ENCODE measurements at places on chromosomes 4 and X.

- H3K36me3 ChIP-seq: no peaks in the 10 kb centered on the region
- no peak overlapping the region for H3K4me3 ChIP-seq
- peaks cover 15% of the 10 kb centered on the region for H3K27me3 ChIP-seq
- no peaks in the 10 kb centered on the region for H3K4me1 ChIP-seq
- H3K27ac ChIP-seq: no peak overlapping the region
Observed at GRCh38 chr4:154039435-154040343, 250.8 kb upstream of the SFRP2 start.

- H3K36me3 ChIP-seq: peaks cover 34% of the 10 kb centered on the region
- H3K4me3 ChIP-seq: no peak overlapping the region
- peaks cover 12% of the 10 kb centered on the region for H3K4me1 ChIP-seq
- peak overlapping the region; percentile 9 for H3K27ac ChIP-seq
Observed at GRCh38 chr4:153553155-153553818, 87.1 kb downstream of the TMEM131L start.

DNA sequence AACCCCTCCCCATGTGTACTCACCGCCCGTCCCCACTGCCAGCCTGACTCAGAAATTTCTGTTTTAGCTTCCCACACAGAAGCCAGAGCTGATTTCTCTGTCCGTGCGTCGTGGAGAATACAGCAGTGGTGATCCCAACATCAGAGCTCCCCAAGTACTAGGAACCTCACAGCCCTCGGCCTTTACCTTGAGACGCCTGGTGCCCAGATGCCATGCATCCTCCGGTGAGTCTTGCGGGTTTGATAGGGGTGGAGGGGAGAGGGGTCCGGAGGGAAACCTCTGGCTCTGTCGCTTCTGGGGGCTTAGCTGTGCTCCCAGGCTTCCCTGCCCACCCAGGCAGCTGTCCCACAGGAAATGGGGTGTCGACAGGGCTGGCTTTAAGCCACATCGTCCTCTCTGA, 2.1 kb downstream of the LOC101059915 start:
- H3K4me1 ChIP-seq: peaks cover 10% of the 10 kb centered on the region
- H3K27ac ChIP-seq: no peak overlapping the region
- no peak overlapping the region for H3K4me3 ChIP-seq

DNA sequence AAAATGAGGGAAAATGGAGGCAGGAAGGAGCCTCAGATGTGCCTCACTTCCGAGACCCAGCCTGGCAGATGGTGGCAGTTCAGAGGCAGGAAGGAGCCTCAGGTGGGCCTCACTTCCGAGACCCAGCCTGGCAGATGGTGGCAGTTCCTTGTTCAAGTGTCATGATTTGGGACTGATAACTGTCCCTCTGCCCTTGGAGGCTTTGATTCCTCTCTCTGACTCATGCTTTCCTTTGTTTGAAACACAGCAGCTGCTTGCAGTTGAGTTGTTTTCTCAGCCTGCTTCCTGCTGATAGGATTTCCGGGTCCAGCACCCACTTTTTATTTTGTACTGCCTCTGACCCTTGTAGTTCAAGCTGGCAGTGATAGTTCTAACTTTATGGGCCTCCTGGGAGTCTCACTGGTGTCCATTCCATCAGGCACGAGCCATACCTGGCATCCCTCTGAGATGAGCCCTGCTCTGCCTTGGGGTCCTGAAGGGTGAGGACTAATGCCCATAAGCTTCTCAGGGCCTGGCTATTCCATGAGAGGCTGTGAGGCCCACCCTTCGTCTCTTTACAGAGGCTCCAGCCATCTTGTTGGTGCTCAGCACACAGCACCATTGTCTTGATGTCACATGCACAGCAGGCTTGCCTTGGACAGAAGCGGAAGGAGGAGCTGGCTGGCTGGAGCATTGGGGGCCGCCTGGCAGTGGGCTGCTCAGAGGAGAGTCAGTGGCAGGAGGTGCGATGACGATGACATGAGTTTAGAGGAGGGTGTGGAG, 13.0 kb downstream of the RGS12 start:
- DNase-seq: no peak
- no peaks in the 10 kb centered on the region for H3K27me3 ChIP-seq
- H3K36me3 ChIP-seq: peaks cover 3% of the 10 kb centered on the region
- H3K4me1 ChIP-seq: peaks cover 41% of the 10 kb centered on the region
- no peak overlapping the region for H3K27ac ChIP-seq

DNA sequence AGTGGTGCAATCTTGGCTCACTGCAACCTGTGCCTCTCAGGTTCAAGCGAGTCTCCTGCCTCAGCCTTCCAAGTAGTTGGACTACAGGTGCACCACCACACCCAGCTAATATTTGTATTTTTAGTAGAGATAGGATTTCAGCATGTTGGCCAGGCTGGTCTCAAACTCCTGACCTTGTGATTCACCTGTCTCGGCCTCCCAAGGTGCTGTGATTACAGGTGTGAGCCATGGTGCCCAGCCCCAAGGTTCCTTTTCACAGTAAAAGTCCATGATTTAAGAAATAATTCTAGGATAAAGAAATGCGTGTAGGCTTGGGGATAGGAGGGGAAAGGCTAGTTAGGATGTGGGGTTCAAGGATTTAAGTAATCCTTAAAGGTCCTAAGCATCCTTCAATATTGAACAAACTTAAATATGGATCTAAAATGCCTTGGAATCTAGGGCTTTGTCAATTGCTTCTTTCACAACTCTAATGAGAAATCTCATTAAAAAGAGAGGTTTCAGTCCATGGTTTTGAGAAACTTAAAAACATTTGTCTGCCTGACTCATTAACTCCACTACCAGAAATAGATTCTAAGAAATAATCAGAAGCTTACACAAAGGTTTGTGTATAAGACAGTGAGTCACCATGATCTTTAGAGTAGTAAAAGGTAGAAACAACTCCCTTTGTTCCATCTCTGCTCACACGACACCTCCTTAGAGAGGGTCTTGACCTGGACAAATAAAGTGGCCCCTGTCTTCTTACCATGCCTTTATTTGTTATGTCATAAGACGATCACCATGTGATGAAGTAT, 203.2 kb downstream of the PTTG2 start:
- H3K36me3 ChIP-seq: peaks cover 3% of the 10 kb centered on the region
- H3K27me3 ChIP-seq: no peaks in the 10 kb centered on the region
- H3K4me3 ChIP-seq: no peak overlapping the region

- no peak overlapping the region for H3K4me3 ChIP-seq
- H3K4me1 ChIP-seq: no peaks in the 10 kb centered on the region
- H3K27me3 ChIP-seq: no peaks in the 10 kb centered on the region
- H3K36me3 ChIP-seq: no peaks in the 10 kb centered on the region
- no peak for DNase-seq
Observed at GRCh38 chr4:176886135-176886534, 93.4 kb upstream of the VEGFC start.

- H3K27ac ChIP-seq: no peak overlapping the region
- H3K27me3 ChIP-seq: peaks cover 6% of the 10 kb centered on the region
- no peak overlapping the region for H3K4me3 ChIP-seq
- peak; percentile 14 for DNase-seq
Observed at GRCh38 chr4:37389967-37390580, 145.5 kb downstream of the NWD2 start.

GRCh38 chr4:38846015-38846414, 10.6 kb downstream of the TLR6 start:
- no peak for DNase-seq
- H3K36me3 ChIP-seq: peaks cover 6% of the 10 kb centered on the region
- H3K4me3 ChIP-seq: no peak overlapping the region
- no peaks in the 10 kb centered on the region for H3K27me3 ChIP-seq
- no peaks in the 10 kb centered on the region for H3K4me1 ChIP-seq

DNA sequence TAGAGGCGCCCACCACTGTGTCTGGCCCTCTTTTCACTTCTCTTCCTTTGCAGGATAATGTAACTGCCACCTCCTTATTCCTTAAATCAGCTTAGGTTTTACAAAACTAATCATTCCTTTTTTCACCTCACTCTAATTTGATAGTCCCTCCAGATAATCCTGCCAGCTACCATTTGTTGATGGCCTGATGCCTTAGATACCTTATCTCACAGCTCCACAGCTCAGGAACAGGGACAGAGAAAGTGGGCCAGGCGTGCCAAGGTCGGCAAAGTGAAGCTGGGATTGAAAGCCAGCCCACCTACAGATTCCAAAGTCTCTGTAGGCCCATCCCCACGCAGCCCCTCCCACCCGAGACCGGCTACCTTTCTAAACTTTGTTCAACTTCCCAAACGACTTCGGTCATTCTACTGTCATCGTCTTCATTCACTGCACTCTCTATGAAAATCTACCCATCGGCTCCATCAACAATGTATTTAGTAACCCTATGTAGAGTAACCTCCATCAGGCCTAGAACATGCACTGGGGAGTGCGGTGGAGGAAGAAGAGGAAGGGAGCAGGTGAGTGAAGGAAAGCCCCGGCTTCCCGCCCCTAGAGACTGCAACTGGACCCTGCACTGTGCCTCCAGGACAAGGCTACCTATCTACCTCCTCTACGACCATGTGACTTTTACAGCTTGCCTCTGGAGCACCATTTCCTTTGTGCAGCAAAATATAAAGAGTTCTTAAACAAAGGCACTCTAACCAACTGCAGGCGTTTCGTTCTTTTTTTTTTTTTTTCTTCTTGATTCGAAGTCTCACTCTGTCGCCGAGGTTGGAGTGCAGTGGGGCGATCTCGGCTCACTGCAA, 1.5 kb downstream of the CASP6 start:
- peaks cover 12% of the 10 kb centered on the region for H3K36me3 ChIP-seq
- H3K4me3 ChIP-seq: peak overlapping the region; percentile 97
- H3K27ac ChIP-seq: peak overlapping the region; percentile 91
- peaks cover 26% of the 10 kb centered on the region for H3K4me1 ChIP-seq
- no peak for DNase-seq
- no peaks in the 10 kb centered on the region for H3K27me3 ChIP-seq

DNA sequence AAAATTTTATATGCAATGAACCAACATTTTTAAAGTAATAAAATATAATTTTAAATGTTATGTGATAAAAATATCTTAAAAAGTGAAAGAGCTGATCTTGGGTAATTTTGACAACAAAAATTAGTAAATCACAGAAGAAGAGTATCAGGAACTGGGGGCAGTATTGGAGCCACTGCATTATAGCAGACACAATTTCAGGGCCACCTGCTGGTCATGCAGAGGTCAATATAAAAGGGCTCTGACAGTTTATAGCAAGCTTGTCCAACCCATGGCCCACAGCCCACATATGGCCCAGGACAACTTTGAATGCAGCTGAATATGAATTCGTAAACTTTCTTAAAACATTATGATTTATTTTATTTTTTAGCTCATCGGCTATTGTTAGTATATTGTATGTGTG, 13.0 kb upstream of the LEF1 start:
- peaks cover 21% of the 10 kb centered on the region for H3K27me3 ChIP-seq
- H3K4me1 ChIP-seq: no peaks in the 10 kb centered on the region
- DNase-seq: no peak
- H3K27ac ChIP-seq: no peak overlapping the region
- H3K36me3 ChIP-seq: no peaks in the 10 kb centered on the region

- H3K36me3 ChIP-seq: no peaks in the 10 kb centered on the region
- H3K27me3 ChIP-seq: no peaks in the 10 kb centered on the region
Observed at GRCh38 chr4:23504083-23504482, 385.8 kb downstream of the PPARGC1A start.

- H3K27me3 ChIP-seq: no peaks in the 10 kb centered on the region
- H3K36me3 ChIP-seq: no peaks in the 10 kb centered on the region
Observed at GRCh38 chrX:139766545-139766983, 58.6 kb upstream of the MCF2 start.

GRCh38 chrX:97907791-97908190, 1024.1 kb downstream of the RPA4 start:
- H3K27ac ChIP-seq: no peak overlapping the region
- no peaks in the 10 kb centered on the region for H3K36me3 ChIP-seq
- no peaks in the 10 kb centered on the region for H3K4me1 ChIP-seq
- no peaks in the 10 kb centered on the region for H3K27me3 ChIP-seq
- DNase-seq: no peak

DNA sequence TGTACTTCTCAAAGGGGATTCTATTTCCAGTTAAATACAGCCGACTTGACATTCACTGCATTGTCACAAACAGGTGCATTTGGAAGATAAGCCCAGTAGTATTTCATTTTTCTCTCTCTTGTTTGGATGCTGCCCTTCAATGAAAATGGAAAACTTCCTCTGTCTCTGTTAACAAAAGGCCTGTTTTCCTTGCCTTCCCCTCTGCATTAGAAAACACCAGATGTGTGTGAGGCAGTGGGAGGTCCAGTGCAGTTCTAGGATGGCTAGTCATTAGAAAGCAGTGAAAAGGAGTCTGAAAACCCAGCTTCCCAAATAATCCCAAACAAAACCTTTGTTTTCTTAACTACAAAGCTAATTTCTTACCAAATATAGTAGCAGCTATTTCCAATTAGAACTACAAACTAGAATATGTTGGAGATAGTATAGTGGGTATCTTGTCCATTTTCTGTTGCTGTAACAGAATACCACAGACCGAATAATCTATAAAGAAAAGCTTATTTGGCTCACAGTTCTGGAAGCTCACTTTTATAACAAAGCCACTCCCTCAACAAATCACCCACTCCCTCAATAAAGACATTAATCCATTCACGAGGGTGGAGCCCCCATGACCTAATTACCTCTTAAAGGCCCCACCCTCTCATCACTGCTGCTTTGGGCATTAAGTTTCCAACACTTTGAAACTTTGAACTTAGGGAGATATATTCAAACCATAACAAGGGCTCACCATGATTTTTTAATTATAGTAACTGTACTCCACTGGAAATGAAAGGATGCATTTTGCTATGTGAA, 452.1 kb upstream of the RPS6KA3 start:
- no peak overlapping the region for H3K27ac ChIP-seq
- no peak overlapping the region for H3K4me3 ChIP-seq
- no peaks in the 10 kb centered on the region for H3K4me1 ChIP-seq
- no peak for DNase-seq
- no peaks in the 10 kb centered on the region for H3K36me3 ChIP-seq

DNA sequence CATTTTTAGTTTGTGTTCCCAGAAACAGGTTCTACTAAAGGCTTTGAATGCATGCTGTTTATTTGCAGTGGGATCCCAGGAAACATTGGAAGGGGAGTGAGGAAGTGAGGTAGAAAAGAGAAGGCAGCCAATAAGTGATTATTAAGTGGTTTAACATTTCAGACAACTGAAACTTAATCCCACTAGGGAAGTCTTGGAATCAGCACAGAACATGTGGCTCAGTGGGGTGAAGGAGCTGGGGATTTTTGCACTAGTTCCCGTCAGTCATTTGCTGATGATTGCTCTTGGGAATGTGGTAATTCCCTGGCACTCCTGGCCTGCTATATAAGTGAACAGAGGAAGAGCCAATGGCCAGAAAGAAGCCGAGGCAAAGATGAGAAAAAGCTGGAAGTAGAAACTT, 1053.0 kb upstream of the IGFBP7 start:
- H3K27ac ChIP-seq: no peak overlapping the region
- H3K27me3 ChIP-seq: no peaks in the 10 kb centered on the region
- no peaks in the 10 kb centered on the region for H3K36me3 ChIP-seq
- no peak for DNase-seq
- no peaks in the 10 kb centered on the region for H3K4me1 ChIP-seq

DNA sequence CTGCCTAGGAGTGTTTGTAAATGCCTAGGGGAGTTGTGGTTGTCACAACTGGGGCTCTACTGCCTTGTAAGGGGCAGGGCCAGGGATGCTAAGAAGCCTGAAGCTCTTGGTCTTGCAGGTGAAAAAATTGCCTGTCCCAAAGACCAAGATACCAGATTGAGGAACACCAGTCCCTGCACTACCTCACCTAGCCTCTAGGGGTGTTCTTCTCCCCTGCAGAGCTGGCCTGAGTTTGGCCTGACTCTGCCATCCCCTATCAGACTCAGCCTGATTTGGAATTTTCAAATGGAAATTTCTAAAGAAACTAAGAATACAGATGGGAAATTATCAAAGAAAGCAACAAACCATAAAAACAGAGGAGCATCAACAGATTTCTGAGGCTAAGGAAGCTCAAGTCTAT, 90.4 kb downstream of the ZC4H2 start:
- no peaks in the 10 kb centered on the region for H3K4me1 ChIP-seq
- DNase-seq: no peak
- no peaks in the 10 kb centered on the region for H3K36me3 ChIP-seq
- H3K27ac ChIP-seq: no peak overlapping the region
- H3K27me3 ChIP-seq: no peaks in the 10 kb centered on the region

All from effector memory CD8-positive, alpha-beta T cell (primary cell).